DMS79 (cell line): ENCODE measurements at places on chromosomes 1 and 21.

DNA sequence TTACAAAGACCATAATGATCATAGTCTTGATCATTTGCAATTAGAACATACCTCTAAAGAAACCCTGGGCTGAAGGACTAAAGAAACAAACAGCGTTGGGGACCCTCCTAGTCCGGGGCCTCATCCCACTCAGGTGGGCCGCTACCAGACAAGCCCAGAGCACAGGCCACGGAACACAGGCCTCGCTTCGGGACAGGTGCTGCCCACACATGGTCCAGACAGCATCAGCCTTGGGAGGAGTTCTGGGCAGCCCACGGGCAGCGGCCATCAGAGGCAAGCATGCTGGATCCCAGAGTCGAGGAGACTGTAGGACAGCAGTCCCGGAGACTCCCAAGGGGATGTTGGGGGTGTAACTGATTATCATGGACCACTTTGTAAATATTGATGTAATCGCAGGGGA lies 4.9 kb downstream of the C2CD2 start:
- DNase-seq: no peak

DNA sequence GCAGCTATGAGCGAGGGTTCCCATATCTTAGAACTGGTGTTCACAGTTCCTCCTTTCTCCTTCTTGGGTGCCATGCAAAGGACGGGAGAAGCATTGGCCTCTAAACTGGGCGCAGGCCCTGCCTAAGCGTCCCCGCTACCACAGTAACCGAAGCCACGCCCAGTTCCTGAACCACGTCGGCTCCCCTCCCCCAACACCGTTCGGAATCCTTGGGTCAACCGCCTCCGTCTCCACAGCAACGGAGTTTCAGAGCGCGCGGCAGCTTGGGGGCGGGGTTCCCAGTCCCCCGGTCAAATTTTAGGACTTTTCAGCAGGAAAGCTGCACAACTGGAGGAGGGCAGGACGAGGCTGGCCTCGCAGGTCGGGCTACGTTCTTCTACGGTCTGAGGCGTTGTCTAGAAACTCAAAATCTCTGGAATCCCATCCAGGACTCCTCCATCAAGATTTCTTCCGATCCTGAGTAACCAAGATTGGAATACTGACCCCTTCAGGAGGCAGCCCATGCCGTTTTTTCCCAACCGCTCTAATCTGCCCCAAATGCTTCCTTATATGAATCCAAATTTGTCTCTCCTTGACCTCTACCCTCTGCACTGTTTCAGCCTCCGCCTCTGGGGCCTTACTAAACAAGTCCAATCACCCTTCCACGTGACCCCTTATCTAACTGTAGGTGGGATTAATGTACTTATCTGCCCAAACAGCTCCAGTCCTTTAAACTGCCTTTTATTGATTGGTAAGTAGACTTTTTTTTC lies at the start of gene SPAG17:
SPAG17 (minus strand) TSS at position 145 of the 749 bp plus-strand sequence; CDS start at position 74, 71 bp downstream.
- peak; percentile 12 for DNase-seq

DNA sequence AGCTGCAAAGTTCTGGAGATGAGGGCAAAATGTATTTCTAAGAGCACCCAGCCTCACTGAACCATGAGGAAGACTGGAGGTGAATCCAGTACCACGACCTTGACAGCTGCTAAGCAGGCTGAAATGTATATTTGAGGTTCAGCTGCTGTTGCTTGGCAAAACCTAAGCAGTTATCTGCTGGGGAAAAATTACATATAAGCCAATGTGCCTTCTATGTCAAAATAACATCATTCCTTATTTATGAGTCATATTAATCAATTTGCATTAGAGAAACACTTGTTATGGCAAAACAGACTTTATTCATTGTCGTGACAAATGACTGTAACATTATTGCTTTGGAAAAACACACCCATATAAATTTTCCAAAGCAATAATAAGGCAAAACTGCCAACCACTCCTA lies 560.5 kb upstream of the NR5A2 start:
- no peak for DNase-seq

GRCh38 chr1:192363177-192363576 lies 46.4 kb downstream of the RGS21 start:
- no peak for DNase-seq

DNA sequence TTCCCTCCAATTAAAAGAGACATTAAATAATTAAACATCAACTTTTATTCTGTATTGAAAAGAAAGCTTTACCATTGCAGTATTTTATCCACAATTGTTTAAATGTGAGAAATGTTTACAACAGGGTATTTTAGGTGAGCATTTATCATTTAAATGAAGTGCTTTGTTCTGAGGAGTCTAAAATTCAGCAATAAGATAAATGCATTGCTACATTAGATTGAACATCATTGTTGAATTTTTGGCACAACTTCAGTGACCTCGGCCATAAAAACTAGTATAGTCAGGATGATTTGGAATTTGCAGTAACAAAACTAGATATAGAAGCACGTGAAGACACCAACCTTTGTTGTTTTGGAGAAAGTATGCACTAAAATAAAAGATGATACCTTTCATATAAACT lies 692.9 kb downstream of the USP25 start:
- DNase-seq: no peak

DNA sequence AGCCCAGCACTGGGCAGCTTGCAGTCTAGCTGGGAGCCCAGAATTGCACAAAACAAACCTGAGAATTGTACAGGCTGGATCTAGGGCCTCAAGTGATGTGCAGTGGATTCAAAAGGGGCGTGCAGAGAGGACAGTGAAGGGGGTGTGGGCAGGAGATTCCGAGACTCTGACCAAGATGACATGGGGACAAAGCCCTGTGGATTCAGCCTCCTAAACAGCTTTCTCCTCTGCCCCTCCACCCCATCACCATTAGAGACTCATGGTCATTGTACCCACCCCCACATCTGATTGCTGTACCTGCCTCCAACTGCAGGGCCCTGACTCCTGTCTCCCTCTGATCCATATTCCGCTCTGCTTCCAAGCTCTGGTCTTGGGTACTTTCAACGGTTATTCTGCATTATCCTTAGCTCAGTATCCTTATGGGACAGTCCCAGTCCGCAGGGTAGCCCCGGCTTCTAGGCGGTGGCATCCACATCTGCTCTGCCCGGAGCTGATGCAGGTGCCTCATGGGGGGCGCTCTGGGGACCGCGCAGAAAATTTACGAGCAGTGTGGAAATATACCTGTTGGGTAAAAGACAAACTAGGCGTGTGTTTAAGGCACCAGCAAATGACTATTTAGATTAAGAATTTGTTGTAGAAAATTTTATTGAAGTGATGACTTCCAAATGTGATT lies 1.7 kb upstream of the BMP8A start:
- DNase-seq: no peak

DNA sequence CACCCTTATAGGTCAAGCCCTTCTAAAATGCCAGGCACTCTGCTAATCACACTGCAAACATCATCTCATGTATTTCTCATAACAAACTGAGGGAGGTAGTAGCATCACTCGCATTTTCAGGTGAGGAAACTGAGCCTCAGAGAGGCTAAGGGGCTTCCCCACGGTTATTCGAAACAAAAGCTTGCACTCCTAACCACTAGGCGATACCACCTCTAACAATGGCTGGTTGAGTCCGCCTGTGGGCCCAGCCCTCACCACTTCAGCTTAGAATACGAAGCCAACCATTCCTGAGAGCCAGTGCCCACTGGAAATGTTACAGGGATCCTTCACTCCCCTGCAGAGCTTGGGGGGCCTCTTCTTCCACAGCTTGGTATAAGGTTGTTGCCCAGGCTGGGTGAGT lies 65.3 kb upstream of the TENT5C start:
- no peak for DNase-seq

GRCh38 chr21:43884012-43884860 lies 19.2 kb downstream of the AGPAT3 start:
- no peak for DNase-seq

GRCh38 chr1:109513110-109513710 lies 3.7 kb upstream of the AMIGO1 start:
- peak; percentile 57 for DNase-seq

DNA sequence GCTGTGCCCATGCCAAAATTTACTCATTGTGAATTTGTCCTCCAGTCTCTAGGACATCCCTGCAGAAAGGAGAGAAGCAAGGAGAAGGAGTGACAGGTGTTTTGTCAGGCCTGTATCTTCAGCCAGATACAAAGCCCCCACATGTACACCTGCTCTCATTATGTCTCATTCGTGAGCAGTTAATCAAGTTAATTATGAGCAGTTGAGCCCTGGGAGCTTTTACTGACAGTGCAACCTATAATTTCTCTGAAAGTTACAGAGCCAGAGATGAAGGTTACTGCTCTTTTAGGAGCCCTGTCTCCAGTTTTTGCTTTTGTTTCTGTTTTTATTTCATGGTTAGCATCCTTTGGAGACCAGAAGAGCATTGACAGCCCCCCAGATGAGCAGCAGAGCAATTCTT lies 5.0 kb upstream of the ILDR2 start:
- no peak for DNase-seq

DNA sequence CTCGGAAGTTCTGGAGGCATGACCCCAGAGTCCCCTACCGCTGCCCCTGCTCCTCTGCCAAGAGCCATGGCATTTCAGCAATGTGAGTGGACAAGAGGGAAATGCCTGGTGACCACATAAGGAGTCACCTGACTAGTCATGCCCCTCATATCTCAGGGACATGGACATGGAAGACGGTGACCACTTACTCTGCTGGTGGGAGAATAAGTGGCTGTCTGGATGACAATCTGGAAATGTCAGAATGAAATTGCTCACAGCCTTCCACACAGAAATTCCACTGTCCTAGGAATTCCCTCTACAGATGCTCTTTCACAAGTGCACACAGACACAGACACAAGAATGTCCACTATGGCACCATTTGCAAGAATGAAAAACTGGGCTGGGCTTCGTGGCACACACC lies 24.3 kb upstream of the PLEKHG5 start:
- DNase-seq: no peak

GRCh38 chr1:166113630-166114029 lies 53.2 kb downstream of the FAM78B start:
- no peak for DNase-seq

DNA sequence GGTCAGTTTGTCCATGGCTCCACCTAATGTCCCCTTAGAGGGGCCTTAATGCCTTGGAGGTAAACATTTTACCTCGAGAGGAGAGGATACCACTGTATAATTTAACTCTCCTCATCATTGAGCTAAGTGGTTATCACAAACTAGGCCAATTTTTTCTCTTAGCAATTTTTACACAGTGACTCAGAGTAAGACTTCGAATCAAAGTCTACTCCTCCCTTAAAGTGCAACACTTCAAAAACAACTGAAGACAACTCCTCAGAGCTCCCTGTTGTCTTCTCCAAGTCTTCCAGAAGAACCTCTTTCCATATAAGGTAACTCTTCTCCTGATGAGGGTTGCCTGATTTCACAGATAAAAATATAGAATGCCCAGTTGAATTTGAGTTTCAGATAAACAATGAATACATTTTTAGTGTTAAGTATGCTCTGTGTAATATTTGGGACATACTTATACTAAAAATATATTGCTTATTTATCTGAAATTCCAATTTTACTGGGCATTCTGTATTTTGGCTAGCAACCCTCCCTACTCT lies 4.9 kb upstream of the PTGFRN start:
- no peak for DNase-seq

GRCh38 chr21:38598413-38598812 lies 100.1 kb upstream of the ERG start:
- DNase-seq: no peak

GRCh38 chr1:213244664-213245091 lies 193.6 kb downstream of the RPS6KC1 start:
- peak; percentile 19 for DNase-seq

DNA sequence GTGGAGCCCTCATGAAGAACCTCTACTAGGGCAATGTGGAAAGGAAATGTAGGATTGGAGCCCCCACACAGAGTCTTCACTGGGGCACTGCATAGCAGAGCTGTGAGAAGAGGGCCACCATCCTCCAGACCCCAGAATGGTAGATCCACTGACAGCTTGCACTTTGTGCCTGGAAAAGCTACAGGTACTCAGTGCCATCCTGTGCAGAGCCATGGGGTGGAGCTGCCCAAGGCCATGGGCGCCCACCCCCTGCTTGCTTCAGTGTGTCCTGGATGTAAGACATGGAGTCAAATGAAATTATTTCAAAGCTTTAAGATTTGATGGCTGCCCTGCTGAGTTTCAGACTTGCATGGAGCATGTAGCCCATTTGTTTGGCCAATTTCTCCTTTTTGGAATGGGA lies 17.2 kb upstream of the TSHB start:
- no peak for DNase-seq

- no peak for DNase-seq
Measured at GRCh38 chr1:54017979-54018378, at the start of gene LDLRAD1. LDLRAD1 (minus strand) TSS chr1:54018186; CDS start chr1:54018112, 74 bp downstream.

DNA sequence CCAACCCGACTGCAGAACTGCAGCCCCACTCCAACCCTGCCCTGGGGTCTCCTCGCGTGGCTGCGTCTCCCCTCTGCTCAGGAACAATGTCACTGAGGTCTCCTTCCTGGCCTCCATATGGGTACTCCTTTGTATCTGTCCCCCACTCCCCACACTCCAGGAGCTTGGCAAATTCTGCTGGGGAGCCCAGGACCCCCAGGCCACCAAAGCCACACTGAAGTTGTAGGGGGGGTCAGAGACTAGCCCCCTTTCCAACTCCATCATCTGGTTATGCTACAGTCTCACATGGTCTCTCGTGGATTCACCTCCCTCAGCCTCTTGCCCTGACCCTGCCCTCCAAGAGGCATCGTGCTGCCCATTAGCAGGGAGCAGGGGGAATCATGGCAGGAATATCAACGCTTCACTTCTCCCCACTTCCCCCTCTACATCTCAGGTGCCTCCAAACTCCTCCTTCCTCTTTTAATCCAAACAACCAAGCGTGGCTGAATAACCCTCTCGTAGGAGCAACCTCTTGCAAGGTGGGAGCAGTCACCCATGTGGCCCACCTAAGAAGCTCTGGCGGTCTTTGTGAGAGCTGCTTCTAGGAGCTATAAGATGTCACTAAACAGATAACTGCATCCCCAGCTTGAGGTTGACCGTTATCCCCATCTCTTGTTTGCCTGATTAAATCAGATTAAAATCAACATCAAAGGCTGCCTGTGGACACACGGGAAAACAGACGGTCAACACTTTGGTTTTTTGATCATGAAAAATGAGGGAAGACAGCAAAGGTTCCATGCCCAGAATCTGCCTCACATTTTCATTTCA lies 86.4 kb downstream of the MIS18A start:
- no peak for DNase-seq

- DNase-seq: no peak
Measured at GRCh38 chr1:12600880-12601633, 17.0 kb downstream of the DHRS3 start.

- DNase-seq: no peak
Measured at GRCh38 chr1:171256940-171257606, 8.8 kb downstream of the FMO1 start.

GRCh38 chr1:190864013-190864641 lies 386.5 kb upstream of the BRINP3 start:
- no peak for DNase-seq
